ENCODE measurements at places on chromosomes 1 and 21.

GRCh38 chr21:37912616-37913015 lies 3.6 kb downstream of the KCNJ6 start:
- no peak for DNase-seq

DNA sequence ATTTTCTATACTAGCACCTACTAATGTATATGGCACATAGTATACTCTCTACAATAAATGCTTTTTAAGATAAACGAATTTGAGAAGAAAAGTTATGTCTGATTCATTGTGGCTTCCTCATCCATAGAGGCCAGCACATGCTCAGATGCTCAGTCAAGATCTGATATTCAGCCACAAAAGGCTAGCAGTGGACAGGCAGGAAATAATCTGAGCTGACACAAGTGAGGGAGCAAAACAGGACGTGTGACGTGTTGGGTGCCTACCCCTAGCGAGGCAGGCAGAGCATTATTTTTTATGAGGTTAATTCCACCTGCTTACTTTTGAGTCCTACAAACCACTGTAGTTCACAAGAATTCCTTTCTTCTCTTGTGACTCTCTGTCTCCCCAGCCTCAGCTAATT lies 550.9 kb downstream of the SMYD3 start:
- DNase-seq, result no peak

DNA sequence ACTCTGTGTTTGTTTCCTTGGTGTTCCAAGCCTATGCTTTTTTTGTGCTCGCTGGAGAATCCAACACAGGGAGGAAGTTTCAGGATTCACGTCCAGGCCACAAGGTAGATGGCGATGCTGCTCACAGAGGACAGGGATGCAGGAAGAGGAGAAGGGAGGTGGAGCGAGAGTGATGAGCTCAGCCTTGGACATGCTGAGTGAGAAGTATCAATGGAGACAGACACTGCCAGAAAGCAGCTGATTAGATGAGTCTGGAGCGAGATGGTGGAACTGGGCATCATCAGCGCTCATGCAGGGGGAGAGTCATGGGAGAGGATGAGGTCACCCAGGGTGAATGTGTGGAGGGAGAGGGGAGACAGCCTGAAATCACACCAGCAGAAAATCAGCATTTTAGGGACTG lies 110.0 kb downstream of the GLUL start:
- no peak for DNase-seq

DNA sequence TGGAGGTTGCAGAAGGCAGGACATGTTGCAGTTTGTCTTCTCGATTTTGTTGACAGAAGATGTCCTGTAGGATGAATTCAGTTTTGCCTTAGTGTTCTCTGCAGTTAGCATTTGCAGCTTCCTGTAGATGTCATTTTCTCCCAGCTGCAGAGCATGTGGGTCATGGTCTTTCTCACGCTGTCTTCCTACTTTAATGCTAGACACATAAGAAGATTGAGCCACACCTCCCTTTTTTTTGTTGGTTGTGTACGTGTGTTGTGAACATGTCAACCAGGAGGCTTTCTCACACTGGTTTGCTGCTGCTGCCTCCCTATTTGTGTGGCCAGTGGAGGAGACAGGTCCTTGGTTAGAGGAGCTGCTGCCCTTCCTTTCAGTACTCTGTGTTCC lies 110.7 kb downstream of the VPS13D start:
- DNase-seq, result no peak

DNA sequence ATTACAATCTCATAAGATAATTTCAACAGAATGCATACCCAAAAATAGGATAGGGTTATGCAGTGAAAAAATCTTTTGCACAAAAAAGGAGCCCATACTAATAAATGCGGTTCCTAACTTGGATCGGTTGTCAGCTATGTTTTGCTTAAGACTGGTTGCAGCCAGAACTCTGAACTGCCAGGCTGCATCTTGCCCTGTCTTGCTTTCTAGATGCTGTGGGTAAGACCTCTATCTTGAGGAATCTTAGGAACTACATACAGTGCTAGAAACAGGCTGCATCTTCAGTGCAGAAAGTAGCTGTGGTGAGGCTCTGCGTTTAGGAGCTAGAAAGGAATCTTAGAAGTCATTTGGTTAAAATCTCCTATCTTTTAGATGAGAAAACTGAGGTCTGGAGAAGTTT lies 45.6 kb upstream of the PLA2G4A start:
- DNase-seq, result no peak

GRCh38 chr1:45623972-45624371 lies at the start of gene CCDC17:
CCDC17 (minus strand) TSS chr1:45624054; CDS start chr1:45623909, 145 bp downstream.
- no peak for DNase-seq

- peak; percentile 90 for DNase-seq
Measured at GRCh38 chr1:184118046-184118445, 66.5 kb downstream of the TSEN15 start.

GRCh38 chr1:3186526-3186921 lies 117.5 kb downstream of the PRDM16 start:
- peak; percentile 84 for DNase-seq

- DNase-seq, result no peak
Measured at GRCh38 chr1:54538538-54538937, 9.5 kb upstream of the ACOT11 start.

DNA sequence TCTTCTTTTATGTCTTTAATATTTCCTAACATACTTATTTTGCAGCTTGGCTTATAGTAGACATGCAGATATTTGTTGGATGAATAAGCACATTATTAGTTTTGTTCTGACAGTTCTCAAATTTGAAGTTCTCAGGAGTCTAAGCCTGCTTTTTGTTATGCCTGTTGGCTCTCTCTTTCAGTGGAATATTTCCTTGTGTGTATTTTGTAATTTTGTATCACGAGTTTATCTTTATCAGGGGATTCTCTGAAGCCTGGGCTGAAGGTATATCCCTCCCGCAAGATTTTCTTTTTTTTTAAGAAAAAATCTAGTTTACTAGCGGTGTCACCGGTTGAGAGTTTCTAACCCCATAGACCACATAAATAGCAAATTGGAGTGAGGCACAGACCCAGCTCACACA lies 105.9 kb downstream of the RGL1 start:
- DNase-seq, result no peak

GRCh38 chr1:40625476-40626382 lies 39.8 kb downstream of the RIMS3 start:
- no peak for DNase-seq

DNA sequence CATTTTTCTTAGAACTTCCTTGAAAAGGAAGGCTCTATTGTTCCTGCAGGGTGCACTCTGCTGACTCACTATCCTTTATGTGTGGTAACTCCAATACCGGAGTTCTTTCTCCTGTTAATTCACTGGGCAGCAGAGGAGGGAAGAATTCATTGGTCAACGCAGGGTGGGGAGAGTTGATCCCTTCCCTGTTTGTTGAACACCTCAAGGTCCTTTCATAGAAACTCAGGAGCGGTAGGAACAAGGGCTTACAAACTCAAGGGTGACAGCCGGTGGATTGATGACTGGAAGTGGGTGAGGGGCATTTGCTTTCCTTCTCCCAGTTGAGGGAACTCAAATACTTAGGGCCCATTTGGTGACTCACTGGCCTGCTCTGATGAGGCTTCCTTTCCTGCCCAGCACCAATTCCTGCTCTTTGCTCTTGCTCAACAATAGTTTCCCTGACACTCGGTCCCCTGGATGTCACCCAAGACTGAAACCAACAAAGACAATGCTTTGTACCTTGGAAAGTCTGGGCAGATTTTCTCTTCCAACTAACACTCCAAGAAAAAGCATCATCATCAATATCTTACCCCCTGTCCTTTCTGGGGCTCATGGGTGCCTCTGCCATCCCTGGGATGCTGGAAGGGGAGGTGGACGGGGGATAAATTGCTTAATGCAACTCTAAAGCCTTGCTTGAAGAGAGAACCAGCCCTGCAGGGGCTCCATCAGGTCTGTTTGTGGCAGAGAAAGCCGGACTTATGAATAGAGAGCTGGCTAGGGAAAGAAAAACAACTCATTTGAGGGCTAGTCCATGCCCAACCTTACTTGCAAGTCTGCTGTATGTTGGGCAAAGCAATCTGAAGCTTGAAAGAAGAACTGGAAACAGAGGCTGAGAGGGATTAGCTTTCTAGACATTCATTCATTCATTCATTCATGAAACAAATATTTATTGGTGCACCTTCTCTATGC lies 9.3 kb downstream of the SLC26A9 start:
- no peak for DNase-seq

DNA sequence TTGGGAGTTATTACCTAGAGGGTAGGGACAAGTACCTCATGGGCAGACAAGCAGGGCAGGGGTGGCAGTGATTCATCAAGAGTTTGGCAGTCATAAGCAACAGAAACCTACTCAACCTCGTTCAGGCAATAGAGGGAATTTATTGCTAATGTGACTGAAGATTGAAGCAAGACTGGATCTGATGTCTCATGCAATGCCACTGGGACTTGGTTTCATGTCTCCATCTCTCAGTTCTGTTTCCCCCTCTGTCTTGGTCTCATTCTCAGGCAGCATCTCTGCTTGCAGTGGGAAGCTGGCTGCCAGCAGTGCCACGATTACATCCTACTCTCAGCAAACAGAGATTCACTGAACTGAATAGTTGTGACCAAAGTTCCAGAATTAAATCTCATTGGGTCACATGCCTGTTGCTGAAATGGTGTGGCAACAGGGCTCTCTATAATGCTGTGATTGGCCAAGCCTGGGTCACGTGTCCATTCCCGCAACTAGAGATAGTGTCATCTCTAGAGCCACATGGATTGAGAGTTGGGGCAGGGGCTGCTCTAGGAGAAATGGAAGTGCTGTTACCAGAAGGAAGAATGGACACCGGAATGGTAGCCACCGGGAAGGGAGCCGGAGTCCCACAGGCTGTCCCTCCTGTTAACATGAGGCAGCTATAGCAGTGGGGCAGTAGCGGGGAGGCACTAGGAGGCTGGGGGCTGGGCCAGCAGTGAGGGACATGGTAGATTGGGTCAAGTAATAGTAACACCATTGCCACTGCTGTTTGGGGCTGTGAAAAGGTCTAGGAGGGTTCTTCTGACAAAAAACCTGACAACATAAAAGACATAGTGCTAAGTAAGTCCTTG lies 3.9 kb upstream of the CDC42 start:
- DNase-seq, result no peak

GRCh38 chr1:23817633-23818032 lies 7.6 kb downstream of the HMGCL start:
- no peak for DNase-seq

- DNase-seq, result no peak
Measured at GRCh38 chr1:44949286-44949685, 37.1 kb downstream of the EIF2B3 start.

- DNase-seq, result no peak
Measured at GRCh38 chr1:211531194-211532087, 39.5 kb upstream of the RD3 start.

DNA sequence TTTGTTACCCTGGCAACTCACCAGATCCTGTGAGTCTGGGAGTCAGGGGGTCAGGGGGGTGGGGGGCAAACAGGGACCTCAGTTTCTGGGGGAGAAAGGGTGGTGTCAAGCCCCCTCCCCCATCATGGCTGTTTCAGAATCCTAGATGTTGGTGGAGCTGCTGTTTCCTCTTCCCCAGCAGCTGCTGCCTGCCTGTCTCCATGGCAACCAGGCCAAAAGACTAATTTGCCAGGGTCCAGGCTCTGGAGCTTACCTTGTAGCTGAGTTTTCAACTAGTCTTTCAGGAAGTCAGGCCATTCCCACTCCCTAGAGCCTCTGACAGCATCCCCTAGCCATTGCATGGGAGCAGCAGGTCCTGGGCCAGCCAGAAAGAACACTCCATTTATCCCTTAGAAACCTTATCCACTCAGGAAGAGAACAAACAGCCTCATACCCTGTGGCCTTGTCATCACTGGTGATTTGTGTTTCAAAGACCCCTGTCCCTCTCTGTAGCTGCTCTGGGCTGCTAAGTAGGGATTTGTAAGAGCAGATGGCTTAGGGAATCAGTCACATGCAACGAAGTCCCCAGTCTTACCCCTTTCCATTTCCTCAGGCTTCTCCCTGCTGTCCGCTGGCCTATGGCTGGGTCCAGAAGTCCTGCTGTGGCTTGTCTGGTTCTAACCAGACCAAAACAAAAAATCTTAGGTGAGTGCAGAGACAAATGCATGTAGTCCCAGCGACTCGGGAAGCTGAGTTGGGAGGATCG lies 21.5 kb upstream of the STMN1 start:
- DNase-seq, result peak; percentile 70

GRCh38 chr1:101124405-101124804 lies 98.8 kb upstream of the DPH5 start:
- DNase-seq, result no peak

DNA sequence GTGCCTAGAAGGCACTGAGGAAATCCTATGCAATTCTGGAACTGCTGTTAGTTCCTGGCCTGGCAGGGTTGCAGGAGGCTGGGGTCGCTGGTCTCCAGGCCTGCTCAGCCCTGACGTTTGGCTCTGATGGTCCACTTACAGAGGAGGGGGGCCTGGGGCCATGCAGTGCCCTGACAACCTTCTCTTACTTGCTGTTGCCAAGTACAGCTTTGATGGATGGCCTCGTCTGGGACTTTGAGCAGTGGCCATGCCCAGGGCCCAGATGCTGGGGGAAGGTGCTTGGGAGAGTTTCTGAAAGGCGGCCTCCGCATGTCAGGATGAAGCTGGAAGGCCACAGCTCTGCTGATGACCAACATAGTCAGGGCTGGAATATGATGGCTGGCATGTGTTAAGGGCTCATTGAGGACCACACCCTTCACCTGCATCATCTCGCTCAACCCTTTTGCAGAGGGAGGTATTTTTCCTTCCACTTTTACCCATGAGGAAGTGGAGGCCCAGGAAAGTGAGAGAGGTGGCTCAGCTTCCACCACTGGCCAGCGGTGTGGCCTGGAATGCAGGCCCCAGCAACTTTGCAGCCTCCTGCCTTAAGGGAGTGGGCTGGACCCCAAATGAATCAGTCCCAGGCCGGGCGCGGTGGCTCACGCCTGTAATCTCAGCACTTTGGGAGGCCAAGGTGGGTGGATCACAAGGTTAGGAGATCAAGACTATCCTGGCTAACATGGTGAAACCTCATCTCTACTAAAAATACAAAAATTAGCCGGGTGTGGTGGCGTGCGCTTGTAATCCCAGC lies 34.7 kb upstream of the LRRC3 start:
- no peak for DNase-seq

GRCh38 chr21:14491269-14491681 lies 54.8 kb downstream of the SAMSN1 start:
- DNase-seq, result no peak

DNA sequence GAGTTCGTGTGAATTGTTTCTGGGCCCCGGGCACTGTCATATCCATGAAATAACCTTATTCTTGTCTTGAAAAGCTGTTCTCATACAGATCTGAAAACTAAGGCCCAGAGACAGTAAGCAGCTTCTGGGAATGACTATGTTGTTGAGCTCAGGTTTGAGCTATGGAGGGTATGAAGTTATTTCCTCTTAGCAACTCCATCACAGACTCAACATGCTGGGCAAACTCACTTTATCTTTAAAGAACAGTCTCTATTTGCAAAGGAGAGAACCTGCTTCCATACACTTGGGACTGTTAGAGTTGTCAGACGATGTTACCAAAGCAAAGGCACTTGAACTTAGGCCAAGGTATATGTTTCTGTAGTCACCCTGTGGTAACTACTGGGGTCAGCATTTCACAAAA lies 90.0 kb downstream of the GPR88 start:
- no peak for DNase-seq

DNA sequence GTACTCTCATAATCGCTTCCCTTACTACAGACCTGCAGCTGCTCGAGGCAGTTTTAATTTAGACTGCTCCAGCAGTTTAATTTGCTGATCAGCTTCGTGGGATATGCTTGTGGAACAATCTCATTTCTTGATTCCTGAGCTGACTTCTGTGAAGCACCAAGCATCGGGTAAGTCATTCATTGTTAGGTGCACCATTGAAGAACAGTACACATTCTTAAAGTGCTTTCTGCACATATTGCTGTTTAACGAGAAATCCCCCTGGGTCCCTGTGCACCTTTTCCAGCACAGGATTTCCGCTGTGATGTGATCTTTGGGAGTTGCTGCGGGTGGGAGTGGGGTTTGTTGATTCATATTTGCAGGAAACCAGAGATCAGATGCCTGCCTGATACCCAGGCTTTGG lies 9.1 kb downstream of the GALNT2 start:
- no peak for DNase-seq
